ENCODE measurements at places on chromosomes 7 and 10. TPM values are rescaled to one million over a fixed set of nuclear protein-coding genes. Genes with fewer than 3 reads are reported as not detected.

Gene TAS2R60
- not detected for total RNA-seq

Gene NRP1
- 90.1 TPM for total RNA-seq

Gene TSPAN12
- total RNA-seq = 4.7 TPM

Gene ZDHHC4
- 49.8 TPM for total RNA-seq

Gene ATOH7
- total RNA-seq = 0.94 TPM

Gene TUBB8
- not detected for total RNA-seq

Gene SLC39A12
- total RNA-seq = 2.5 TPM

Gene SFTPD
- 0.94 TPM for total RNA-seq

Gene SLC26A3
- total RNA-seq = not detected

Gene ANTXRL
- not detected for total RNA-seq

Gene GNGT1
- total RNA-seq = not detected

Gene LDB3
- not detected for total RNA-seq

Gene TAS2R3
- 24.1 TPM for total RNA-seq

Gene EFCAB10
- 2.2 TPM for total RNA-seq

Gene TSPAN13
- 63.9 TPM for total RNA-seq

Gene H2BK1
- not detected for total RNA-seq

Gene AMZ1
- total RNA-seq = 2.5 TPM

Gene GRK5
- total RNA-seq = 14.7 TPM

Gene PAX2
- total RNA-seq = not detected

Gene TMEM139
- total RNA-seq = not detected

Gene EEF1AKMT2
- total RNA-seq = 66.0 TPM

Gene UNC5B
- total RNA-seq = 5.3 TPM

Gene DGKI
- 201 TPM for total RNA-seq
